Adrenal gland (tissue), 19 donors: ENCODE measurements at places on chromosomes 13 and 19. TPM values are rescaled to one million over a fixed set of nuclear protein-coding genes. Genes with fewer than 3 reads are reported as not detected.

DNA sequence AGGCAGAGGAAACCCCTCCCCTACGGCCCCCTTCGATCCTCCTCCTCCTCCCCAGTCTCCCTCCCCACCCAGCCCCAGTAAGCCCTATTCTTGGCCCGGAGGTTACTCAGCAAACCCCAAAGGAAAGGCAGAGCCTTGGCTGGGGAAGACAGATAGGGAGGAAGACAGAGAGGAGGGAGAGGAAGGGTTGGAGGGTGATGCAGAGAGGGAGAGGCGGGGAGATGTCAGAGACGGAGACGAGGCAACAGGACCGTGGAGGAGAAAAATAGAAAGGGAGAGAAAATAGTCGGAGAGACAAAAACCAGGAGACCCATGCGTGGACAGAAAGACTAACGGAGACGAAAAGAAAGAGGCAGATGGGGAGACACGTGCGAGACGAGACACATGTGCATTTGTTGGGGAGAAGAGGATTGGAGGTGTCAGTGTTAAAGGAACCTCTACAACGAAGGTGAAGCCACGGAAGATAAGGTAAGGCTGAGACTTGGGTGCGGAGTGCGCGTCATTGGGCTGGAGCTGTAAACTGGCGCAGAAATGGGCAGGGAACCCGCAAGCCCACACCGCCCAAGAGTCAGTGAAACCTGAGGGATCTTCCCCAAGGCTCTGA, 2.9 kb downstream of the TGFB1 start:
- peaks cover 21% of the 10 kb centered on the region for H3K36me3 ChIP-seq
- no peak for DNase-seq
- H3K4me1 ChIP-seq = peaks cover 29% of the 10 kb centered on the region
- H3K4me3 ChIP-seq = no peak overlapping the region

GRCh38 chr13:112941349-112941748, 27.7 kb upstream of the MCF2L start:
- no peak overlapping the region for H3K4me3 ChIP-seq
- no peak for DNase-seq
- H3K36me3 ChIP-seq = no peaks in the 10 kb centered on the region

Gene PLK5
- total RNA-seq = not detected

Gene SIGLEC9
- 16.8 TPM for total RNA-seq

GRCh38 chr13:53112522-53112921, 83.9 kb downstream of the OLFM4 start:
- no peak for DNase-seq
- H3K27me3 ChIP-seq = no peaks in the 10 kb centered on the region
- no peaks in the 10 kb centered on the region for H3K36me3 ChIP-seq
- no peak overlapping the region for H3K4me3 ChIP-seq

DNA sequence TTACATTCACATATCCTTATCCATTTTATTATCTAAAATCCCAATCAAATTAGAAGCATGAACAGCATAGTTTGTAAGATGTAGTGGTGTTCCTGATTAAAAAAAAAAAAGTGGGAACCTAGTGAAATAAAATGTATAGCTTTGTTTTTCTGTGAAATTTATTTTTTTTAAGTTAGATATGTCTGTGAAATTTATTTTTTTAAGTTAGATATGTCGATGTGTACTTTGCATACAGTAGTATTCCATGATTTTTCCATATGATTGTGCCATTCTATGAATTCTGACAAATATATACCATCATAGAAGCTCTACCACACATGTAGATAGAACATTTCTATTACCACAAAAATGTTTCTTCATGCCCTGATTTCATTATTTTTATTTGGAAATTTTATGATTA, 6.0 kb upstream of the MAB21L1 start:
- no peaks in the 10 kb centered on the region for H3K27me3 ChIP-seq
- H3K36me3 ChIP-seq = no peaks in the 10 kb centered on the region
- no peak overlapping the region for H3K4me3 ChIP-seq
- no peak for DNase-seq

DNA sequence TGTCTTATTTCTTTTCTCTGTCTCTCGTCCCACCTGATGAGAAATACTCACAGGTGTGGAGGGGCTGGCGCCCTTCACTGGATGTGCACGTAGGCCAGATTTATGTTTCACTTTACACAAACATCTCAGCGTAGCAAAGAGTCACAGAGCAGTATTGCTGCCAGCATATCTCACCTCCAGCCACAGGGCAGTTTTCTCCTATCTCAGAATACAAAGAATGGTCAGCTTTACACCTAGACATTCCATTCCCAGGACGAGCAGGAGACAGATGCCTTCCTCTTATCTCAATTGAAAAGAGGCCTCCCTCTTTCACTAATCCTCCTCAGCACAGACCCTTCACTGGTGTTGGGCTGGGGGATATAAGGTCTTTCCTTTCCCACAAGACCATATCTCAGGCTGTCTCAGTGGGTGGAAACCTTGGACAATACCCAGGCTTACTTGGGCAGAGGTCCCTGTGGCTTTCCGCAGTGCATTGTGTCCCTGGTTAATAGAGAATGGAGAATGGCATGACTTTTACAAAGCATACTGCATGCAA, 7.2 kb upstream of the ZNF611 start:
- H3K36me3 ChIP-seq = no peaks in the 10 kb centered on the region
- H3K27ac ChIP-seq = no peak overlapping the region
- H3K27me3 ChIP-seq = no peaks in the 10 kb centered on the region
- no peak for DNase-seq

Gene SPIB
- 0.06 TPM for total RNA-seq
